Erythroblast (primary cell): ENCODE measurements at places on chromosomes 11 and 22.
A peak's percentile ranks its signal among the peaks of the same experiment; 100 is the strongest.

DNA sequence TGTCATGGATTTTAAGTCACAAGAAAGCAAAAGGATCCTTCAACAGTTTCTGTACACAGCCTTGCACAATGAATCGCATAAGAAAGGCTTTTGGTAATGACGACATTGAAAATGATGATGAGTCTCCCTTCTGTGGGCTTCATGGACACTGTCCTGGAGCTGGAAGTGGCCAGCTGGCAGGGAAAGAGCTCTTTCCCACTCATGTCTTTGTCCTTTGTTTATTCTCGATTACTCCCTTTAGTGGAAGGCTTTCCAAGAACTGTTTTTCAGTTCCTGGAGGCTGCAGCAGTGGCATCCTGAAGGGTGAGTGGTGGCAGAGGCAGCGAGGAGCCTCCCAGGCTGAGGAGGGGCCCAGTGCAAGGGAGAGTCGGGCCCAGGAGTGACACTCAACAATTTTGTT, 505.2 kb downstream of the NTM start:
- DNase-seq: no peak

- DNase-seq: no peak
Measured at GRCh38 chr11:22340701-22341587, 2.8 kb downstream of the SLC17A6 start.

DNA sequence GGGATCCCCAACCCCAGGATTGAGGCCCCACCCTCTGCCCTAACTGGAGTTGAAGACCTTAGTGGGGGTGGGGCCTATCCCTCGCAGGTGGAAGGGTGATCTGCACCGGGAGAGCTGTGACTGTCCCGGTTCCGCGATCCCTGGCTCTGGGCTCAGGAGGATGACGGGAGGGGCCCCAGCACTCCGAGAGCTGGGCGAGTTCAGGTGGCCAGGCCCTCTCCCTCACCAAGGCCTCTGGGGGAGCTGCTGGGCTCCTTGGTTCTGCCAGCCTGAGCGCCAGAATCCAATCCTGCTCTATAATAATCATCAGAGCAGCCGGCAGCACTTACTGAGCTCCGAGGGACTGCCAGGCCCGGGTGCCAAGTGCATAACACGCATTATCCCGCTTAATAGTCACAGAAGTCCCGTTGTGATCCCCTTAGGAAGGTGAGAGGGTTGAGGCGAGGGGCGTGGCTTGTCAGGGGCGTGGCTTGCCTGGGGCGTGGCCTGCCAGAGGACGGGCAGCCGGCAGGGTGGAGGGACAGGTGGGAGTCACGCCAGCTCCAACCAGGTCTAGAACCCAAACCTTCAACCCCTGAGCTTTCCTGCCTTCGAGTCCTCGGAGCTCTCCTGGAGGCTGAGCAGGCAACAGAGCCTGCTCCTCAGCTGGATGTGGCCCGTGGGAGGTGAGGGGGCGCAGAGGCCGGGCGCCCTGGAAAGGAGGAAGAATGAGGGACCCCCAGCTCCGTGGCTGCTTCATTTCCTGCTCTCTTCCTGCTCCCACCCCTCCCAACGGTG, 7.3 kb upstream of the SYT7 start:
- DNase-seq: peak; percentile 27

GRCh38 chr11:124510279-124510678, 33.2 kb downstream of the OR8B12 start:
- no peak for DNase-seq

DNA sequence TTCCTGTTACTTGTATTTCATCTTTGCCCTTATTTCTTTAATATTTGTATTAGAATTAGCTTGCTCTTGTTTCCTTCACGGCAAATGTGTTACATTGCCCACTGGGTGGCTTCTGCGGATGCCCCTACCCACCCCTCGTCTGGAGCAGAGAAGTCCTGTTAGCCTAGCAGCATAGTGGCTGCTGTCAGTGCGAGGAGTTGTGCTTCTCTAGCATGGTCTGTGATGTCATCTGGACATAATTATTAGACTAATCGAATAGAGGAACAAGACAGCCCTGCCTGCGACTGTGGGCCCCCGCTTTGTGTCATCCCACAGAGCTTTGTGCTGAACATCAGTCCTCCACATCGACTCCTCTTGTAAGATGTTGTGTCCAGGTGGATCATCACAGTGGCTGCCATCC, 74.5 kb downstream of the PPP6R3 start:
- DNase-seq: no peak

- DNase-seq: no peak
Measured at GRCh38 chr11:121965330-121965729, 150.7 kb downstream of the BLID start.

GRCh38 chr22:28917747-28918549, 34.6 kb downstream of the ZNRF3 start:
- no peak for DNase-seq

DNA sequence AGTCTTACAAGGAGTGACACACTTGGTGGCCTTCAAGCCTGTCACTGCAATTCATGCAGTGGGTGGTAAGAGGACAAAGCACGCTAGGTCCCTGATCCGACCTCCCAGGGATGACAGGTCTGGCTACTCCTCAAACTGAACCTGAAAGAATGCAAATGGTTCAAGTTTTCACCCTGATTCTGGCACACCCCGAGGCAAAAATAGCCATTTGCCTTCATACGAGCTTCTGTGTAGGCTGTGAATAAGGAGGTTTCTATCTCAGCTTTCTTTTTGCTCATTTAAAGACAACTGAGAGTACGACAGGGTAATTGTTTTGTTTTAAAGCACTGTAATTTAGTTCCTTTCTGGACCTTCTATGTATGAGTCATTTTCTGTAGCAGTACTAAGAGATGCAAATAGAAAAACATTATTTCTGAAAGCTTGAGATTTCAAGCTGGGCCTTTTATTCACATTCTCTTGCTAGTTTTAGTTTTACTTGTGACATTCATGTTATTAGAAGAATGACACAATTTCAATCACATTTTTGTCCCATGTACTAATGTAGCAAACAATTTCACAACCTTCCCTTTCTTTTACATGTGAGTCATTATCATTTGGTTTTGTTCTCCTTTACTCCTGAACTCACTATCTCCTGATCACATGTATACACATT, 56.6 kb upstream of the FDX1 start:
- no peak for DNase-seq

DNA sequence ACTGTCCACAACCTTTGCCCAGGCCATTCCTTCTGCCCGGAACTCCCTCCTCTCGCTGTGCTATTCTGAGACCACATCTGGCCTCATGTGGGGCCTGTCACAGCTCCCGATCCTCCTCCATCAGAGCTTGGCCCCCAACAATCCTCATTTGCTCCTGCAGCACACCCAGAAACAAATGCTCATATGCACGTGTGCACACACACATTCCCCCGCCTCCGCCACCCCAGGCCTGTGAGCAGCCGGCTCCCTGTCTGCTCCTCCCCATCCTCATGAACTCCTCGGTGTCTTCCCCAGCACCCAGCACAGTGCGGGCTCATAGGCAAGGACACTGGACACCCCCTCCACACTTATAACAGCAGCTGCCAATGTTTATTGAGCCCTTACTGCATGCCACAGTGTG, 29.7 kb upstream of the PICK1 start:
- no peak for DNase-seq

DNA sequence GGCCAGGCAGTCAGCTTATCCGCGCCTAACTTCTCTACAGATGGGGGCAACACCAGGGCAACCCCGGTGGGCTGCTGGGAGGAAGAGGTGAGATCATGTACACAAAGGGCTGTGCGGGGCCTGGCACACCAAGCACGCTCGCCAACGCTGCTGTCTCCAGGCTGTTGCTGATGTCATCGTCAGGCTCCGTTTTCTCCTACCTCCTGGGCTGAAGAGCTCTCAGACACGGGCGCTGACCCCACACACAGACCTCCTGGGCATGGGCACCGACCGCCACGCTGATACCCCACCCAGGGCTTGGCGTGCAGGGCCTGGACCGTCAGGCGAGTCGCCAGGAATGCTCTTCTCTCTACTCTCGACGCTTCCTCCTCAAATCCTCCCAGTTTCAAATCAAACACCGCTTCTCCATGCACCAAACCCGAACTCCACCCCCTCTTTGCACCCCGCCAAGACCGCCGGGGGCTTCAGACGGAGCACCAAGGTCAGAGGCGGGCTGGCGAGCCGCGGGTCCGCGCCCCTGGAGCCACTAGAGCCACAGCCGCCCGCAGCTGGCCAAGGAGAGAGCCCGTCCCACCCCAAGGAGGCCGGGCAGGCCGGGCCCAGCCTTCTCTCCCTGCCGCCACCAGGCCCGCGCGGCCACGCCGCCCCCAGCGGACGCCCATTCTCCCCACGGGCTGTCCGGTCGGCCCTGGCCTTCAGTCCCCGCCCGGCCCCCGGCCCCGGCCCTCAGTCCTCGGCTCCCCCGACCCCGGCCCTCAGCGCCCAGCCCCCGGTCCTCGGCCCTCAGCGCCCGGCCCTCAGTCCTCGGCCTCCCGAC, 772 bp downstream of the SBF1 start:
- DNase-seq: peak; percentile 42

- DNase-seq: no peak
Measured at GRCh38 chr11:70555078-70555477, 156.7 kb downstream of the CTTN start.

GRCh38 chr11:130159657-130160497, at the start of gene ST14:
ST14 (plus strand) TSS chr11:130159782; CDS start chr11:130159980, 198 bp downstream.
- no peak for DNase-seq

- no peak for DNase-seq
Measured at GRCh38 chr11:15674756-15675155, 560.0 kb downstream of the INSC start.

DNA sequence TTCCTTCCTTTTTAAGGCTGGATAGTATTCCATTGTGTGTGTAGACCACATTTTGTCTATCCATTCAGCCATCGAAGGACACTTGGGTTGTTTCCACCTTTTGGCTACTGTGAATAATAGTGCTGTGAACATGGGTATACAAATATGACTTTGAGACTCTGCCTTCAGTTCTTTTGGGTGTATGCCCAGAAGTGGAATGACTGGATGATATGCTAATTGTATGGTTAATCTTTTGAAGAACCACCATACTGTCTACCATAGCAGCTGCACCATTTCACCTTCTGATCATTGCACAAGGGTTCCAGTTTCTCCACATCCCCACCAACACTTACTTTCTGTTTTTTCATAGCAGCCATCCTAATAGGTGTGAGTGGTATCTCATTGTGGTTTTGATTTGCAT, 30.3 kb downstream of the SGSM1 start:
- no peak for DNase-seq

DNA sequence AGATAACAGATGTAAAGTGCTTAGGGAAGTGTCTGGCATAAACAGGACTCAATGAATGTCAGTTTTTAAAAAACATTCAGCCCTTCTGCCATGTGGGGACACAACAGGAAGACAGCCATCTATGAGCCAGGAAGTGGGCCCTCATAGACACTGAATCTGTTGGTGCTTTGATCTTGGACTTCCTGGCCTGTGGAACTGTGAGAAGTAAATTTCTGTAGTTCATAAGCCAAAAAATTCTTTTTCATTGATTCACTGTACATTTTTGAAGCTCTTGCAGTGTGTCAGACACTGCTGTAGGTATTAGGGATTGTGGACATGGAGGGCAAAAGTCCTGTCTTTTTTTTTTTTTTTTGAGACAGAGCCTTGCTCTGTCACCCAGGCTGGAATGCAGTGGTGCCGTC, 188.6 kb downstream of the HIPK3 start:
- DNase-seq: no peak

DNA sequence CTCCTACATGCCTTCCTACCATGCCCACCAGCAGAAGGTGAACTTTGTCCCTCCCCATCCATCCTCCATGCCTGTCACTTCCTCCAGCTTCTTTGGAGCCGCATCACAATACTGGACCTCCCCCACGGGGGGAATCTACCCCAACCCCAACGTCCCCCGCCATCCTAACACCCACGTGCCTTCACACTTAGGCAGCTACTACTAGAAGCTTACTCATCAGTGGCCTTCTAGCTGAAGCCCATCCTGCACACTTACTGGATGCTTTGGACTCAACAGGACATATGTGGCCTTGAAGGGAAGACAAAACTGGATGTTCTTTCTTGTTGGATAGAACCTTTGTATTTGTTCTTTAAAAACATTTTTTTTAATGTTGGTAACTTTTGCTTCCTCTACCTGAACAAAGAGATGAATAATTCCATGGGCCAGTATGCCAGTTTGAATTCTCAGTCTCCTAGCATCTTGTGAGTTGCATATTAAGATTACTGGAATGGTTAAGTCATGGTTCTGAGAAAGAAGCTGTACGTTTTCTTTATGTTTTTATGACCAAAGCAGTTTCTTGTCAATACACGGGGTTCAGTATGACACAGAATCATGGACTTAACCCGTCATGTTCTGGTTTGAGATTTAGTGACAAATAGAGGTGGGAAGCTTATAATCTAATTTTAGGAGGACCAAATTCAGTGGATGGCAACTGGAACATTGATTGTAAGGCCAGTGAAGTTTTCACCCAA, 56.1 kb downstream of the KCNJ1 start:
- DNase-seq: no peak

DNA sequence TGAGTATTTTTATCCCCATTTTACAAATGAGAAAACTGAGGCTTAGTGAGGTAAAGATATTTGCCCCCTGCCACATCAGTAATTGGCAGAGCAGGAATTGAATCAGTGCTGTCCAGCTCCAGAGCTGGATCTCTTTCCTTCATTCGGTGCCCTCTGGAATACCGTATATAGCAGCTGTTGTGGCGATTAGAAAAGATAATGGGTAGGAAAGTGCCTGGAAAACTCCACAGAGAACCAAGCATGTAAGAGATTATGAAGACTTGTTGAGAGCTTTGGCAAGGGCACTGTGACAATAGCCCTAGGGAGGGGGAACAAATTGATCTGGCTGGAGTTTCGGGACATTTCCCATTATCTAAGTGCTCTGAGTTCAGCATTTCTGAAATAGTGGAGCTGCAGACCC, 82.5 kb upstream of the TEAD1 start:
- DNase-seq: no peak

DNA sequence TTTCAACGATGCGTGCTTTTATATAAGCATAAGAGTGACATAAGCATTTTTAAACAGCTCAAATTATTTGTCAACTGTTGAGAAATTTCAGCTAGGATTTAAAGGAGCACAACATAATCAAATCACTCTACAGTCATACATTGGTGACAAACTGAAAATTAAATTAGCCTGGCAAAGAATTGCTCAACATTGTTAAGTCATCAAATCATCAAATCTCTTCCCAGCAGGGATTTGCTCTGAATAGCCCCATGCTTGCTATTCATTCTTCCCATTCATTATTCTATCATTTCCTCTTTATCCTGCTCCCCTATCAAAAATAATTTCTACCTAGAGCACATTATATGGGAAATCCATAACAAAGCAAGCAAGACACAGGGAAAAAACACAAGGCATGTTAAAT, 198.7 kb upstream of the LUZP2 start:
- DNase-seq: no peak

- peak; percentile 72 for DNase-seq
Measured at GRCh38 chr11:77472991-77473800, 698 bp downstream of the PAK1 start.

DNA sequence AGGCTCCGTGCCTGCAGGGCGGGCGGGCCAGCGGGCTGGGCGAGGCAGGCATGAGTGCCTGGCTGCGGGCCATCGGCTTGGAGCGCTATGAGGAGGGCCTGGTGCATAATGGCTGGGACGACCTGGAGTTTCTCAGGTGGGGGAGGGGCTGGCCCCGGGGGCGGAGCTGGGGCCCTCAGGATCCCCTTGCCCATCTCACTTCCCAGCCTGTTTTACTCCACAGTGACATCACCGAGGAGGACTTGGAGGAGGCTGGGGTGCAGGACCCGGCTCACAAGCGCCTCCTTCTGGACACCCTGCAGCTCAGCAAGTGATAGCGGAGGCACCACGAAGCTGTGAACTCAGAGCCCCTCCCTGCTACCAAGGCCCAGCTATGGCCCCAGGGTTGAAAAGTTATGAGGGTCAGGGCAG, 5.9 kb downstream of the PHOX2A start:
- DNase-seq: peak; percentile 80

GRCh38 chr22:24178021-24178431, 3.3 kb upstream of the SUSD2 start:
- no peak for DNase-seq

GRCh38 chr22:40719599-40719998, 40.3 kb downstream of the MCHR1 start:
- DNase-seq: no peak
